Aorta (tissue), 5 donors: ENCODE measurements at places on chromosomes 6 and 20. TPM values are rescaled to one million over a fixed set of nuclear protein-coding genes. Genes with fewer than 3 reads are reported as not detected.

ZBP1 gene
- total RNA-seq = 0.88 TPM

IRAK1BP1 gene
- total RNA-seq = 3.3 TPM

COL19A1 gene
- total RNA-seq = 1.8 TPM

- H3K27me3 ChIP-seq = peaks cover 2% of the 10 kb centered on the region
- H3K4me1 ChIP-seq = no peaks in the 10 kb centered on the region
- no peaks in the 10 kb centered on the region for H3K36me3 ChIP-seq
- H3K4me3 ChIP-seq = peak overlapping the region; percentile 50
These were observed 4.7 kb upstream of the TUBB2A start for GRCh38 chr6:3162067-3162497.

DNA sequence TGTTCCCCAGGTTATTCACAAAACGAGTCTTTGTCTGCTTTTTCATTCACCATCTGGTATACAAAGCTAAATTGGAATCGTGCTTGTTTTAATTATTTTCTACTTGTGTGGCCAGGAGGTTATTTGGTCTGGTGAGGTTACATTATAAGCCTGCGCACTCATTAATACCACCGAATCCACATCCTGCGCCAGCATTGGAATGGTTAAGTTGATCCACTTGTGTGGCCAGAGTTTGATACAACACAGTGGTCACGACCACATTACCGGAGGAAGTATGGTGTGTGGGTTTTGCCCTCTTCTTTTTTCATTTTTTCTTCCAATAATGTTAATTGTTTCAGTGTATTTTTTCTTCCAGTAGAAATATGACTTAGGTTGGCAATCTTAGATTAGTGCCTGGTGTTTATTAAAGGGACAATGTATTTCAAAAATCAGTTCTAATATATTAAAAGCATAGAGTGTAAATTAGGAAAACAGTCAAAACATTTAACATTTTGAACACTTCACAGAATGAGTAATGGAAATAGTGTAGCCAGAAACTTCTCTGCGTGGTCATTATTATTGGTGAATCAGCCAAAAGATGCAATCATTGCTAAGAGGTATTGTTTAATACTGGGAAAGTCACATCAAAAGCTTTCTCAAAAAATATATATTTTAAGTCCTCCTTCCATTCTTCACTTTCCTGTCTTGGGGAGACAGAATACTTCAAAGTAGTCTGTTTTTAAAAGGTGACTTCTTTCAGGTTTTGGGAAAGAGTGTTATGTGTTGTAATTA, 84.5 kb downstream of the JARID2 start:
- no peaks in the 10 kb centered on the region for H3K36me3 ChIP-seq
- H3K27me3 ChIP-seq = no peaks in the 10 kb centered on the region
- H3K4me1 ChIP-seq = no peaks in the 10 kb centered on the region
